ENCODE measurements at places on chromosomes 2 and 18. TPM values are rescaled to one million over a fixed set of nuclear protein-coding genes. Genes with fewer than 3 reads are reported as not detected.

Gene CGREF1
- total RNA-seq = 7.0 TPM

DNA sequence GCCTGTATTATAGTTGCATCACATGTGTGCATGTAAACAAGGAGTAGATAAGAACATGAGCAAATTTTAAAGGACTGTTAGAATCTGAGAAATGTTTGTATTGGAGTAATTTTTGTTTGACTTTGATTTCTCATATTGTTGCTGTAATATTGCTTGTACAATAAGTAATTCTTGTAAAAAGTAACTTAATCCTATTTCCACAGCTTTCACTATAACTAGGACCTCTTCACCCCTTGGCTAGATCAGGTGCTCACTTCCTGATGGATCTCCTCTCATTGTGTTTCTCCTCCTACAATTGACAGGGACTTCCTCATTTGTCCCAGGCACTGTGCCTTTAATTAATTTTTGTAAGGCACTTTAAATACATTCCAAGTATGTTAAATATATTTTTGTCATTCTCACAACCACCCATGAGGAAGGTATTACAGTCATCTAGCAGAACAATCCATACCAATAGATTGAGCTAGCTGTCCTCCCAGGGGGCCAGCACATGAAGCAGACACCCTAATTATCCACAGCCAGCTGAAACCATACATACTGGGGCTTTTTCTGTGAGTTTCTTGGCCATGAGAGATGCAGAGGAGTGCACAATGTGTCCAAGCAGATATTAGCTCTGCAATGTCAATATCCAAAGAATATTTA is 359.5 kb upstream of the ACVR2A start:
- no peak overlapping the region for H3K27ac ChIP-seq
- no peaks in the 10 kb centered on the region for H3K36me3 ChIP-seq
- DNase-seq = no peak
- H3K4me3 ChIP-seq = no peak overlapping the region

DNA sequence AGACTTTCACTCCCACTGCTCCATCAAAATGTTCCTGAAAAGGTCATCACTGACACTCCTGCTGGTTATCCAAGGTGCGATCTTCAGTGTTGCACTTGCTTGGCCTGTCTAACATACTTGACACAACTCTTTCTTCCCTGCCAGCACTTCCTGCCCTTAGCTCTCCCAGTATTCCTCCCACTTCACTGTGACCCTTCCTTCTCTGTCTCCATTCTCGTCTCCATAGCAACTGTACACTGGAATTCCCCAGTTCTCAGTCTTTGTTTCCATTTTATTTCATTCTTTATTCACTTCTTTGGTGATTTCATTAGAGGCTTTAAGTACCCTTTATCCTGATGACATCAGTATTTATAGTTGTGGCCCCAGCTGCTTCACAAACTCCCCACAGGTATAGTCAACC is 333.0 kb downstream of the IRS1 start:
- no peaks in the 10 kb centered on the region for H3K36me3 ChIP-seq
- H3K4me1 ChIP-seq = no peaks in the 10 kb centered on the region
- H3K27ac ChIP-seq = no peak overlapping the region

DNA sequence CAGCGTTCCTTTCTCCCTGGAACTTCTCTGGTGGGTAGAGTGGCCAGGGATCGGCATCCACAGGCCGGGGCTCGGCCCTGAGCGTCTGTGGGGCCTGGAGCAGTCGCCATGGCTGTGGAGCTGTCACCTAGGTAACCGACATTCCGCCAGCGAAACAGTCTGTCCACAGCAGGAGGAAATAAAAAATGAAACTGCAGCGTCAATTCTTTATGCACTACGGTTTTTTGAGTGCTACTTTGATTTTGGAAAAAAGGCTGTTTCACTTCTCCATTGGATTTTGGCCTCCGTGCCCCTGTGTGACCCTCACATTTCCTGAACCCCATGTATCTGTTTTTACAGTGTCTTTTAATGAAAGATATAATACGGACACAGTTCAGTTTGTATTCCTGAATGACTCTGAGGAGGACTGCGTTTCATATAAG is 163.4 kb downstream of the LDLRAD4 start:
- H3K27ac ChIP-seq = peak overlapping the region; percentile 98
- DNase-seq = peak; percentile 59
- peaks cover 3% of the 10 kb centered on the region for H3K36me3 ChIP-seq
- no peaks in the 10 kb centered on the region for H3K27me3 ChIP-seq
- H3K4me1 ChIP-seq = peaks cover 76% of the 10 kb centered on the region
- H3K4me3 ChIP-seq = peak overlapping the region; percentile 72

All from activated CD4-positive, alpha-beta T cell treated with anti-CD3 and anti-CD28 coated beads for 36 hours (primary cell).